ENCODE measurements at places on chromosomes 6 and 20.
A peak's percentile ranks its signal among the peaks of the same experiment; 100 is the strongest.

DNA sequence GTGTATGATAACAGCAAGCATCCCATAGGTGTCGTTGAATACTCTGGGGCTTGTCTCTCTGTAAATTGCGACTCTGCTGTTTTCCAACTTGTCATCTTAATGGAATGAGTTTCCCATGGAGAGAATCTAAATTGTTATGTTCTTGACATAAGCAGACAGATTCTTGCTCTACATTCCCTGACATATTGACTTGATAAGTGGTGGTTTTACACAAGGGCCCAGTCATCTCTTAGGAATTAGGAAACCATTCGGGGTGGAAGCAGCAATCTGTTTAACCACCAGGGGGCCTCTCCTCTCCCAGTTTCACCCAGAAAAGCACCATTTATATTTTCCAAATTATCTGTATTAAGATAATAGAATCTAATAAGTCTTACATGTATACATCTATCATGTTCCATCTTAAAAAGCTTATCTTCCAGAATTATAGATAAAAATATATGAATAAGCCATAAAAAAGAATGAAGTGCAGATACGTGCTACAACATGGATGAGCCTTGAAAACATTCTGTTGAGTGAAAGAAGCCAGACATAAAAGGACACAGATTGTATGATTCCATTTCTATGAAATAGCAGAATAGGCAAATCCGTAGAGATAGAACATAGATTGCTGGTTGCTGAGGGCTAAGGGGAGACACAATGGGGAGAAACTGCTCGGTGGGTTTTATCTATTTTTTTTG, 23.1 kb upstream of the MROH8 start:
- DNase-seq: peak; percentile 72

DNA sequence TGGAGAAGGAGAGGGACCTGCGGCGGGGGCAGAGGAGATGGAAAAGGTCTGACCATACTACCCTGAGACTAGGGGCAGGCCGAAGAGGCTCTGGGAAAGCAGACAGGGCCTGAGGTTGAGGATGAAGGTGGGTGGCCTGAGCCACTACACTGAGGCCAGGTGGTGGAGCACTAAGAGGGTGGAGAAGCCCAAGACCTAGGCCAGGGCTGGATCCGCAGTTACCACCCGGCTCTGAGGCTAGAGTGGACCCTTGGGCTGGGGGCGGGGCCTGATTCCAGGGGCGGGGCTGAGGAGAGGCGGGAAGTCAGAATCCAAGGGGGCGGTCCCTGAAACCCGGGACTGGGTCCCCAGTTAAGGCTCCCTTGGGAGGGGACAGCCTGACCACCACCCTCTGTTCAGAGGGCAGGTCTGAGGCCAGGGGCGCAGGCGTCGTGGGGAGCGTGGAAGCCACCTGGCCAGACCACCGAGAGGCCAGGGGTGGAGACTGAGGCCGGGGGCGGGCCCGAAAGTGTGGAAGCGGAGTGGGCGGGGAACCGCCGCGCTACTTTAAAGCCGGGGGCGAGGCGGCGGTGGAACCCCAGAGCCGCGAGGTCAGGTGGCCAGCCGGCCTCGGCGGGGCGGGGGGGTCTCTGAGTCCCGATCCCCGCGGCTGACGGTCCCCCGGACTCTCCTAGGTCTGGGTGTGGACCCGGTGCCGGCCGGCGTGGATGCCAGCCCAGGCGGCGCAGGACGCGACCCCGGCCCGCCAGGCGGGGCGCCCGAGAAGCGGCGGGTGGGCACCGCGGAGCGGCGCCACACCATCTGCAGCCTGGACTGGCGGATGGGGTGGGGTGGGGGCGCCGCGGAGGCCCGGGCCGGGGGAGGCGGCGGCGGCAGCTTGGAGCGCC, 8.3 kb downstream of the CCM2L start:
- DNase-seq: peak; percentile 42

DNA sequence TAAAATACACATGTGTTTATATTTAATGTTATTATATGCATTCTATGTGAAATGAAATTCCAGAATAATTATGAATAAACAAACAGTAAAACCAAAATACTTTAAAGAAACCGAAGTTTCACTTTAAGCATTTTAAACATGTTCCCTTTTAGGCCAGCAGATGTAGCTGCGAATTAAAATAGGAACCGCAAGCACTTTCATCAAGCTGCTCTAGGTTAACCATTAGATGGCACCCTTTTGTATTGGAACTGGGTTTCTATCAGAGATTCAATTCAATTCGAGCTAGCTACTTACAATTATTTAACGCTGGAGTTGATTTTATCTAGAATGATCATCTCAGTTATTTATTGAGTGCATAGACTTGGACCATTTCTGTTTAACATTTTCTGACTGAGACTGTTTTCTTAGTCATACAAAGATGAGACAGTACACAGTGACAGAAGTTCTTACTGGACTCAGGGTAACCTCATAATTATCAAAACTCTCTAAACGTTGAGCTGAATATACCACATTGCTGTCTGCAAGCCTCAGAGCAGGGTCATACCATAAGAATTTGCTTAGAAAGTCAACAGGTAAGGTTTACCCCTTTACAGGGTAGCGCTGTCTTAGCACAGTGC, 8.5 kb downstream of the TMEM242 start:
- DNase-seq: peak; percentile 92

GRCh38 chr20:51560550-51561307, 18.2 kb upstream of the NFATC2 start:
- DNase-seq: no peak

DNA sequence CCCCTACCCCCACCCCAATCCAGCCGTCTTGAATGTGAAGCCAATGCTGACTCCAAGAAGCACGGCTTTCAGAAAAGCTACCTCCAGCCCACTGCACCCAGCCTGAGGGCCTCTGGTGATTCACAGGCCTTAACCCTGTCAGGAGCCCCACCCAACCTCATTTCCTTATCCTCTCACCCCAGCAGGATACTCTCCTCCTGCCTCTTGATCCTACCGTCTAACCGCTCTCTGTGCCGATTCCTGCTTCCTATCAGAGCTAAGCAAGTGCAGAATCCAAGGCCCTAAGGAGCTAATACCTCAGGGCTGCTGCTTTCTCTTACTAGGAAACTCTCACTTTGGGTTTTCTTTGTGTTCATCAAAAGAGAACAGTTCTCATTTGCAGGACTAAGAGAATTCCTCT, 47.2 kb downstream of the TRERF1 start:
- peak; percentile 88 for DNase-seq

- no peak for DNase-seq
Observed at GRCh38 chr6:2225422-2226392, 19.7 kb downstream of the GMDS start.

DNA sequence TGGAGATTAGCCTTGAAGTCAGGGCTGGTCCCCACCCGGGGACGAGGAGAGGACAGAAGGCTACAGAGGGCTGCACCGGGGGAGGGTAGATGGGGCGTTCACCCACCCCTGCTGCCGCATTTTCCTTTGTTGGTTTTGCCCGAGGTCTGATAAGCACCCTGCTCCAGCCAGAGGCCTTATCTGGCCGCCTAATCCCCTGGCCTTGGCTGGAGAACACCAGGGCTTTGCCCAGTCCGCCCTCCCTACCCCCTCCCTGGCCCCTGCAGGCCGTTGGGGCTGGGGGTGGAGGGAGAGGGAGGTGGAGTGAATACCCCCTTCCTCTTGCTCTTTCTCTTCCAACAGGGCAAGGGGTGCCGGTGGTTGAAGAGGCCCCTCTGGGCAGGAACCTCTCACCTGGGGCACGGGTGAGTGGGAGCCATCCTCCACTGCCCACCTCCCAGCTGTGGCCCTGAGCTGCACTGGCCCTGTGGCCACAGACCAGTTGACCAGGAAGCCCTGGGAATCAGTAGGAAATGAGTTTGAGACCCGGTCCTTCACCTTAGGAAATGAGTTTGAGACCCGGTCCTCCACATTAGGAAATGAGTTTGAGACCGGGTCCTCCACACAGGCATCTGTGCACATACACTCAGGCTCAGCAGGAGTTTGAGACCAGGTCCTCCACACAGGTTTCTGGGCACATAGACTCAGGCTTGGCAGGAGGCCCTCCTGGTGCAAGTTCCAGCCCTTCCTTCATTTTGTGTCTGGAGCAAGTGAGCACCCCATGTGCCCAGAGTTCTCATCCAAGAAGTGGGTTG, 12.0 kb upstream of the GATA5 start:
- DNase-seq: peak; percentile 97

GRCh38 chr6:170272341-170273065, 18.4 kb downstream of the DLL1 start:
- DNase-seq: no peak

DNA sequence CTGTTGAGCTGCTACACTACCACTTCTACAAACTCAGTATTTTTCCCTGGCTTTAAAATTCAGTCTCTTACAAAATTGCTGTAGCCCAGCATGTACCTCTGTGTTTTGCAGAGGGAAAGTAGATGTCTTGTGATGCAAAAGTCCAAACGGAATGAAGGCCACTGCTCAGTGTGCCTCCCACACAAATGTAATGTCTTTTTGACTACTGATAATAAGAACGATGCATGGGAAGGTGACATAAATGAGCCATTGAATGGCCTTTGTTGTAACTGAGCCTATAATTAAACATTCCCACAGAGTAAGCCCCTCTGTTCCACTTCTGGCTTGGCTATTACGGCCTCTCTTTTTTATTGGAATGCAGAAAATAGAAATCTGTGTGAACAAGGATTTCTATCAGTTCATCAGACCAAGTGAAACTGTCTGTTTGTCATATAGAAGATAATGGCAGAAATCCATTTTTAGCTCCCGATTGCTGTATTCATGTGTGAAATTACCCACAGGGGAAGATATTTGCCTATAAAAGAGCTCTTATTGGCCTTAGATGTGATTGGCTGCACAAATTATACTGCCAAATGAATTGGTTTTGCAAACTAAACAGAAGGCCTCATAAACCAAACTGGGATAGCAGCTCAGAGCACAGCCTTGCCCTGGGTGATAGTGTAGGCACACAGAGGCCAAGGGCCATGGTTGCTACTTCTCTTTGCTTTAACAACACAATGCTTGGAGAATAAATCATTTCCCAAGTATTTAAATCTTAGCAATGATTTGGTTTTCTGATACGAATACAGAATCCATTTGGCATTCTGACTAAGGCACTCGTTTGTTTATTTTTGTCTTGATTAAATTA, 241.5 kb upstream of the PLN start:
- DNase-seq: no peak

DNA sequence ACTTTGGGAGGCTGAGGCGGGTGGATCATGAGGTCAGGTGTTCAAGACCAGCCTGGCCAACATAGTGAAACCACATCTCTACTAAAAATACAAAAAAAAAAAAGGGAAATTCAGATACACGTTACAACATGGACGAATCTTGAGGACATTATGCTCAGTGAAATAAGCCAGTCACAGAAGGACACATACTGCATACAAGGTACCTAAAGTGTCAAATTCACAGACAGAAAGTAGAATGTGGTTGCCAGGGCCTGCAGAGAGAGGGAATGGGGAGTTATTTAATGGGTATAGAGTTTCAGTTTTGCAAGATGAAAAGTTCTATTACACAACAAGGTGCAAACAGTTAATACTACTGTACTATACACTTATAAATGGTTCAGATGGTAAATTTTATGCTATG, 75.1 kb downstream of the SNX5 start:
- no peak for DNase-seq

DNA sequence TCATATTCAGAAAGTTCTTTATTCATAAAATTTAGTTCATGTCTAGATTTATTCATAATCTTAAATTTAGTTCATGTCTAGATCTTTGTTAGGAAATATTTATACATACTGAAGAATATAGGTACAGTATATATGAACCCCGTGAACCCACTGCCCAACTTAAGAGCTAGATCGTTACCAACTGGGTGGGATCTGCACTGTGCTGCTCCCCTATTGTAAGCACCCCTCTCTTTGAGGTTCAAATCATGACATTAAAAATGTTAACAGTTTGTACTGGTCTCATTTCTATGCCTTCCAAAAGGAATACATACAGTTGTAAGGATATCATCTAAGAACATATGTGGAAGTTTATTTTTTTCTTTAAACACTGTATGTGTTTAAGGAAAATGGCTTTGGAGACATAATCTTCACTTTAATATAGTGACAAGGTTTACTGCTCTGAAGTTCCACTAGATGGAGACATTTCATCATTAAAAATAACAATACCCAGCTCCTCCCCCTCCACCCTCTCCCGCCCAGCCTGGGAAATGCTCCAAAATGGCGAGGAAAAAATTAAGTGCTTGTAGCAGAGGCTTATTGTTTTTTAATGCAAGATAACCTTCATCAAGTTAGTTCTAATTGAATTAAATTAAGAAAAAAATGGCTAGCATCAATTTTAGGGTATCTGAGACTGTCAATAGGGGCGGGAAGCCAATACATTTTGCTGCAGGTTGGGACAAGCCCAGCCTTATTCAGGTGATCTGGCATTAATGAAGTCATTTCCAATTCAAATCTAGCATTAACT, 104.1 kb upstream of the TRAF3IP2 start:
- peak; percentile 90 for DNase-seq

GRCh38 chr20:62805155-62805710, 598 bp downstream of the OGFR start:
- DNase-seq: no peak

Measured in hematopoietic multipotent progenitor cell treated with erythropoietin and hydrocortisone succinate and interleukin-3 and kit ligand, for 4 days (in vitro differentiated cells).